Choroid plexus epithelial cell (primary cell): ENCODE measurements at places on chromosomes 2 and 18.

- peak; percentile 93 for DNase-seq
Observed at GRCh38 chr2:40511661-40512213, 59.8 kb upstream of the SLC8A1 start.

- DNase-seq, result no peak
Observed at GRCh38 chr2:27147935-27148334, 869 bp upstream of the TCF23 start.

DNA sequence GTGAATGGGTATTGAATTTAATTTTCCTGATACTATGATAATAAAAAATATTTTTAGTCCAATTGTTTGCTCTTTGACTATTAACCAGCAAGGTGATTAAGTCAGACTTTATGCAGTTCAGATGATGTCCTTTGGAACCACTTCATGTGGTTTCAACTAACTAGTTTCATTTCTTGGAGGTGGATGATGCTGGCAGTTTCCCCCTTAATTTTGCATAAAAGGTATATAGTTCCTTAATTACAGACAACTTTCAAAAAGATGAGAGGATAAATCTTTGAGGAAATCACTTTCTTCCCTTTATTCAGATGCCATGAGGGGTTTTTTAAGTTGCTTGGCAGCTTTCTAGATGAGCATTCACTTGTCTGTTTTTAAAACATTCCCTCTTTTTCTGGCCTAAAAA lies 223.1 kb downstream of the PHLPP1 start:
- no peak for DNase-seq

DNA sequence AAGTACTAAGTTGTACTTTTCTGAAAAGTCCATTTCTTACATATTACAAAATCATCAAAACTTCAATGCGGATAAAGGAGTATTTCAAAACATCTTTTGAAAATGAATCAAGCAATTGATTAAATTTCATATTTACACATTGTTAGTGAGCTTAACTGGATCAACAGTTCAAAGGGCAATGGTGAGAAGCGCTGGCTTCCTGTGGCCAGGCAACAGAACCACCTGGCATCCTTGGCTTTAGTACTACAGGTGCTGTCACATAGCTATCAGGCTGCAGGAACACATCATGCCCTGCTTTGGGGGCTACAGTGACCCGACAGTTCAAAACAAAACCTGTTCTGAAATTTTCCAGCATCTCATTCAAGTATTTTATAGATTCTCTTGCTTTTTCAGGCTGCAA lies 59.2 kb downstream of the SMAD2 start:
- DNase-seq, result no peak

- no peak for DNase-seq
Observed at GRCh38 chr18:76824145-76824676, 1.9 kb downstream of the ZNF236 start.

DNA sequence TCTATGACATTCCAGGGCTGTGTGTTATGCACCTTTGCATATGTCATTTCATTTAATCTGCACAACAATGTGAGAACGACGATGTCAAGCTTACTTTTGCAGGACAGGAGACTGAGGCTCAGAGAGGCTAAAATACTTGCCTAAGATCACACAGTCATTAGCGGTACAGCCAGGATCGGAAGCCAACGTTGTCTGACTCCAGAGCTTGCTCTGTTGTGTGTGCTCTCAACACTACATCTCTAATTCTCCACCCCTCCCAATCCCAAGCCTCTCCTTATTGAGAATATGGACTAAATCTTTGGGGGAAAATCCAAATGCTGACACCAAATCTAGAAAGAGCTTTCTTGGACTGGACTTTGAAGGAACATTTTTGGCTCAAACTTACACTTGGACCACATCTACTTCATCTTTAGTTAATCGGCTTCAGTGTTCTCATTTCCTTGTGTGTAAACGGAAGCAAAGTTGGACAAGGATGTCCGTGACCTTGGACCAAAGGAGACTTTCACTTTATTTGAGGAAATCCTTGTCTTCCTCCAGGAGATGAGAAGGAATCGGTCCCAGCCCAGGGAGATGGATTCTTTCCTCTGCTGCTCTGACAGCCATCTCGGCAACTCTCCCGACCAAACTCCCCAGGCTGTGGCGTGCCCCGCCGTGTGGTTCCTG lies 242.4 kb downstream of the LPIN1 start:
- DNase-seq, result no peak

DNA sequence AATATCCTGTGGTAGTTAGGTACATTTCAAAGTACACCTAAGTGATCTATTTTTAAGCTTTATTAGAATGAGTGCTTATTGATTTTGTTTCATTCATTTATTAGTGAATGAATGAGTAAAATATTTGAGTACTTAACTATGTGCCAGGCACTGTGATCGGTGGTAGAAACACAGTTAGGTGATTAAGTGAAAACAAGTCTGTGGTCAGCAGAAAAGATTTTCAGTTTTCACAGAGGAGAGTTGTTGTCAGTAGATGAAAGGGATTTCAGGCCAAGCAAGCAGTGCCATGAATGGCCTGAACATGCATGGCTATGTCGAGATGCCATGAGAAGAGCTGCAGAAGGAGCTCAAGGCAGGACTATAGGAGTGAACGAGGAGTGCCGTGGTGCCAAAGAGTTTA lies 85.9 kb downstream of the SPTBN1 start:
- DNase-seq, result no peak

DNA sequence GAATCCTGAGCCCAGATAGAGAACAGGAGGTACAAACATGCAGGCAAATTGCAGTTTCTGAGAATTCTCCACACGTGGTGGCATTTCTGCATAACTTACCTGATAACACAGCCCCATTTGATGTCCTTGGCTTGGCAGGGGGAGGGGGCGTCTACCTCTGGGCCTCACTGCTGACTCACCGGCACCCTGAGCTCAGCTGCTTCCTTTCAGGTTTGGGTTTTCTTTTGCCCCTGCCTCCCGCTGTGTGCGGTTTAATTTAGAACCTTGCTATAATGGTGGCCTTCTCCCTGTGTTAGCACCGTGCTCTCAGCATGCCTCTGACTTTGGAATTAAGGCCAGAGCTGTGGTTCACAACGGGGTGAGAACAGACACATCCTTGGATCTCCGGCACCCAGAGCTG lies 4.4 kb downstream of the CTIF start:
- no peak for DNase-seq

DNA sequence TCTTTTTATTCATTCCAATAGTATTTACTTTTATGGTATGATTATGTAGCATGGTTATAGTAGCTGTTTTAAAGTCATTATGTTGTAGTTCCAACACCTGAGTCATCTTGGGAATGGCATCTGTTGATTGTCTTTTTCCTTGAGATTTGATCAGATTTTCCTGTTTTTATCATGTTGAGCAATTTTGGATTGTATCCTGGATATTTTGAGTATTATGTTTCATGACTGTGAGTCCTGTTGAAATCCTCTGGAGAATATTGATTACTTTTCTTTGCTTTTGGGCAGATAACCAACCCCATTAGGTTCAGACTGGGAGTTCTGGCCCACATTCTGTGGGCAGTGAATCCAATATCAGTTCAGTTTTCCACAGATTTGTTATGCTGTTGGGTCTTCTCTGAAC lies 163.2 kb upstream of the SPRED2 start:
- DNase-seq, result no peak

GRCh38 chr18:24293254-24293653 lies 104.4 kb downstream of the OSBPL1A start:
- no peak for DNase-seq

DNA sequence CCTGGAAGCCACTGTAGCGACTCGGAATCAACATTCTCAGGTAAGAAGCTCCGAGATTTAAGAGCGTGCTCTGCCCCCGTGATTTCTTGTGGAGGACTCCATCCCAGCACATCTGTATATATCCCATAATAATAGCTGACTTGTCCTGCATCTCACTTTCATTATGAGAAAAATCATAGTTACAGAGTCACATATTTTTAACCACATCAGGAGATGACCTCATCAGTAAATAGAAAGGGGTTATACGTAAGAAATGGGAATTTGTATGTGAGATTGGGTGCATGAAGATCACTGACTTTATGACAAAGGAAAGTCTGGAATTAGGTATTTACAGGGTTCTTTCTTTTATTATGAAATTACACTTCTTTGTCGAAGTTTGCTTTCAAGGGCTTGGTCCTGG lies 16.4 kb upstream of the TMEM18 start:
- no peak for DNase-seq

- peak; percentile 55 for DNase-seq
Observed at GRCh38 chr2:160940271-160940670, 220.0 kb upstream of the TANK start.

DNA sequence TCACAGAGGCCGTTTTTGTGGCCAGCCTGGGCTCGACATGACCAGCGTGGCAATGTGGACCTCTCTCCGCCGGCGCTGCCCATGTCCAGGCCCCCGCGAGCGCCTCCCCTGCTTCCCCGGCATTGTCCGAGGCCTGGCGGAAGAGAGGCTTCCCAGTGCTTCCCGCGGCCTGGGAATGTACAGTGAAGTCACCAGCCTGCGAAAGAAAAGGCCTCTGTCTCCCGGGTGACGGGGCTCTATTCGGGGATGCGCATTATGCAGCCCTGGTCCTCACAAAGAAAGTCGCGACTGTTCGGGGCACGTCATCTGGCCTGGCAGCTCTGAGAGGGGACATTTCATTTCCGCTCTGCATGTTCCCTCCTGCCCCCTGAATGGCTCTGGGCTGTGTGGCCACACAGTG lies 109.2 kb upstream of the AGAP1 start:
- DNase-seq, result no peak

DNA sequence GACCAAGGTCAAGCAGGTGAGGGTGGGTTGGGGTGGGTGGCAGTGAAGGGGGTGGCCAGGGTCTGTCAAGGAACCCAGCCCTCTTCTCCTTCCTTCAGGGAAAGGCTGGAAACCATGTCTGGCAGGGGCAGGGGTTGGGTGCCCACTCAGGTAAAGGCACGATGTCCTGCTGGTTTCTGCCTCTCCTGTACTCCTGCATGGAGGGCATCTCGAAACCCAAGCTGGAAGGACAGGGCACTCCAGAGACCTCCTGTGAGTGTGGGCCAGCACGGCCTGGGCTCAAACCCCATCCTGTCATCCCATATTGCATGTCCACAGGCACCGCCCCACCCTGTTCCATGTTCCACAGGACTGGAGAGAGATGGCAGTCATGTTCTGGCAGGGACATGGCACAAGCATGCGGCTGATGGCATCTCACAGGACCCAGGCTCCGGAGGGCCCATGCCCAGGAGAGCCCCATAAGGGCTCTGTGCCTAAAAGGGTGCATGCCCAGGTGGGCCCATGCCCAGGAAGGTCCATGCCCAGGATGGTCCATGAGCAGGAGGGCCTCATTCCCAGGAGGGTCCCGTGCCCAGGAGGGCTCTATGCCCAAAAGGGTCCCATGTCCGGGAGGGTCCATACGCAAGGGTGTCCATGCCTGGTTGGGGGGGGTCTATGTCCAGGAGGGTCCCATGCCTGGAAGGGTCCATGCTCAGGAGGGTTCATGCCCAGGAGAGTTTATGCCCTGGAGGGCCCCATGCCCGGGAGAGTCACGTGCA lies 6.4 kb downstream of the GPR35 start:
- no peak for DNase-seq

DNA sequence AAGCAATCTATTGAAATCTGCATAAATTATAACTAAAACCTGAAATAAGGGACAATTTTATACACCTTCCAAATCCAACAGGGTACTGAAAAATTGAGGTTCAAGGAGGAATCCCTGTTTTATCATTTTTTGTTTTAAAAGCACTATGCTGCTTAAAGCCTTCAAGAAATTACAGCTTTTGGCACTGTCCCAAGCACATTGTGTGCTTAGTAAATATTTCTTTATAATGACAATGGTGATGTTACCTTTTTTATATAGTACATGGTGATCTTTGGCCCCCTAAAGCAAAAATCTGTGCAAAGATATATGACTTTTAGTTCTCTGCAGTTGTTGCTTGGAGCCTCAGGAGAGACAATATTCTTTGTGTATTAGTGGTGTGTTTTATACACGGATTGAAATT lies 71.6 kb upstream of the EFEMP1 start:
- DNase-seq, result no peak

- peak; percentile 90 for DNase-seq
Observed at GRCh38 chr2:46748735-46749531, 166.7 kb downstream of the MCFD2 start.

- peak; percentile 85 for DNase-seq
Observed at GRCh38 chr18:49839012-49839411, 25.7 kb upstream of the ACAA2 start.

GRCh38 chr2:146992466-146992865 lies 852.4 kb upstream of the ACVR2A start:
- no peak for DNase-seq

- peak; percentile 67 for DNase-seq
Observed at GRCh38 chr2:1518867-1519530, 105.7 kb downstream of the TPO start.

DNA sequence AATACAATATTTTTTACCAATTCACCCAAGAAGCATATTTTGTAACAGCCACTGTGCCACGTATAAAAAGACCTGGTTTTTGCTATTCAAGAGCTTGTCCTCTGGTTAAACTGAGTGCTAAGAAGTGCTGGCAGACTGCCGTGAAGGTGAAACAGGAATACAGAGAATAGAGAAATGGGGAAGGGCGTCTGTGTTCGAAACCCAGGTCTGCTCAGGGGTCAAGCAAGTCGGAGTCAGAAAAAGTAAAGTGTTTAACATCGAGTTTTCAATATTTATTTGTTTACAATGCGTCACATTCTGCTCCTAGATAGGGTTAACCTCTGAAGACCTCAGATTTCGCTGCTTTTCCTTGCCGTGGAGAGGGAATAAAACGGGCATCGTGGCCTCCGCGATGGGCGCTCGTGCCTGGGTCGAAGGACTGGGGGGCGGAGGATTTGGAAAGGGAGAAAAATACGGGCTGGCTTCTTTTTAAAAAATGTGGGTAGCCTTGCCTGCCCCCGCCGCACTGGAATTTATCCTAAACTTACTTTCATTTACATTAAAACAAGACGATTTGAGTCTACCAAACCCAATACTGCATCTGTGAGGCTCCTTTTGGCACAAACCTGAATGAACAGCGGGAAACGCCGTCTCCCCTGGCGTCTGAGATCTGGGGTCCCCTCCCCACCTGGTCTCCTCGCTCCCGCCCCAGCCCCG lies 1.1 kb upstream of the SNTG2 start:
- no peak for DNase-seq
